ENCODE measurements at places on chromosomes 2 and 18. TPM values are rescaled to one million over a fixed set of nuclear protein-coding genes. Genes with fewer than 3 reads are reported as not detected.
A peak's percentile ranks its signal among the peaks of the same experiment; 100 is the strongest.

Gene PLEKHH2
- total RNA-seq: 32.4 TPM

Gene FOXI3
- not detected for total RNA-seq

Gene FAM136A
- total RNA-seq: 38.4 TPM

Gene CAPN13
- total RNA-seq: 24.3 TPM

- peaks cover 3% of the 10 kb centered on the region for H3K4me1 ChIP-seq
- peaks cover 68% of the 10 kb centered on the region for H3K27me3 ChIP-seq
- no peak overlapping the region for H3K27ac ChIP-seq
- no peak overlapping the region for H3K4me3 ChIP-seq
- DNase-seq: no peak
- no peaks in the 10 kb centered on the region for H3K36me3 ChIP-seq
Measured at GRCh38 chr2:134713176-134713575, 5.6 kb downstream of the TMEM163 start.

GRCh38 chr2:119198240-119198840 lies 25.3 kb upstream of the STEAP3 start:
- H3K4me1 ChIP-seq: no peaks in the 10 kb centered on the region
- no peak overlapping the region for H3K4me3 ChIP-seq
- H3K27ac ChIP-seq: no peak overlapping the region
- H3K27me3 ChIP-seq: peaks cover 20% of the 10 kb centered on the region
- no peaks in the 10 kb centered on the region for H3K36me3 ChIP-seq
- no peak for DNase-seq

DNA sequence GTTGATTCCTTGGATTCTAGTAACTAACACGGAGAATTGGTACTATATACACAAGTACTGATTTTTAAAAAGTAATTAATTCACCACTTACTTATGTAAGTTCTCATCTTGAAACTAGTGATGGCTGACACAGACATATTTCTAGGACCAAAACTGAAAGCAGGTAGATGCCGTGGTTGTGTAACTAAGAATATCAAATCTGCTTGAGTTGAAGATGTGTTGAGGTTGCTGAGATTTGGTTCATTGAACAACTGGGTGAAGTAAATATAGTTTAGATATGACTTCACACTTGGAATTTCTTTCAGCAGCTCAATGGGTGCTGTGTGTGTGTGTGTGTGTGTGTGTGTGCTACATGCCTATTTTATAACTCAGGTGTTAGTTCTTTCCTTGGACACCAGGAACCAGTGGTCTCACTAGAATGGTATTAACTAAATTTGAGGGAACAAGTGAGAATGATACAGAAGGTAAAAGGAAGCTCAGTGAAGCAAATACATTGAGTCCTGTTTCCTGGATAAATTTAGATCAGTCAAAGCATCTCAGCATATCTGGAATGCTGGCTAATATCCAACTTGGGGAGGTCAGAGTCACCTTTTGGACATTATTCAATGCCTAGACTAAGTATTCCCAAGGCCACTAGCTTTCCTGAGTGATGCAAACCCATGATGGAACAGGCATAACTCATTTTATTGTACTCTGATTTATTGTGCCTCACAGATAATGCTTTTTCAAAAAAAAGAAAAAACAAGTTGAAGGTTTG lies 110.7 kb upstream of the ZEB2 start:
- no peaks in the 10 kb centered on the region for H3K27me3 ChIP-seq
- H3K4me1 ChIP-seq: no peaks in the 10 kb centered on the region
- no peak overlapping the region for H3K4me3 ChIP-seq
- no peaks in the 10 kb centered on the region for H3K36me3 ChIP-seq
- H3K27ac ChIP-seq: no peak overlapping the region
- no peak for DNase-seq

GRCh38 chr2:224843141-224843540 lies 127.0 kb upstream of the CCDC195 start:
- no peaks in the 10 kb centered on the region for H3K4me1 ChIP-seq
- no peak overlapping the region for H3K4me3 ChIP-seq
- no peak overlapping the region for H3K27ac ChIP-seq

- H3K27me3 ChIP-seq: no peaks in the 10 kb centered on the region
- no peaks in the 10 kb centered on the region for H3K36me3 ChIP-seq
- H3K4me1 ChIP-seq: no peaks in the 10 kb centered on the region
- H3K4me3 ChIP-seq: no peak overlapping the region
- DNase-seq: peak; percentile 64
Measured at GRCh38 chr2:174759381-174760065, 4.7 kb downstream of the CHRNA1 start.

DNA sequence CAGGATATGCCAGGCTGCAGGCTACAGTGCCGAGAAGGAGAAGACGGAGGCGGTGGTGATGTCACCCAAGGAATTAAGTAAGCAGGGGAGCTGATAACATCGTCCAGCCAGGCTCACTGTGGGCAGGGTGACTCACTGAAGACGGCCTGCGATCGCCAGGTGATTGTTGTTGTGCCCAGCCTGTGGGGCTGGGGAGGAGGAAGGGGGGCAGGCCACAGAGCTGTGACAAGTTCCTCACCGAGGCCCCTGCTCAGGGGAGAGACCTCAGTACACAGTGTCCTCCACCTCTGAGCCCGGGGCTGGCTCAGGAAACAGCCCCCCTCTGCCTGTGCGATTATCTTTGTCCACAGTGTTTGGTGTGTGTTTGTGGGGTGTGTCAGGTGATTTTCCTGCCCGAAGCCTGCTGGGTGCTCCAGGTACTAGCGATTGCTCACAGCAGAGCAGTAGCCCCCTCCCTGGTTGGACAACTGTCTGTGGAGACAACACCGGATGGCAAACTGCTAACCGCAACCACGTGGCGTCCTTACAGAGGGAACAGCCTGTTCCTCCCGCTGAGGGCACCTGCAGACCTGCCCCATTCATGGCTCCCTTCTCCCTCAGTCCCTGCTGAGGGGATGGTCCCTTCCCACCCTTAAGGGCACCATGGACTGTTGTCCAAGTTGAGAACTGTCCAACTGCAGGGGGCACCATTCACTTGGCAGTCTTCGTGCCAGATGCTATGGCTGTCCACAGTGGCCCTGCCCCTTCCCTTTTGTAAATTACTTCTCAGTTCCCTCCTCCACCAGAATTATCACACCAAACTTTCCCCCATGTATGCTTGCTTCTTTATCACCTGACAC lies 95.1 kb downstream of the ZFP36L2 start:
- peak overlapping the region; percentile 85 for H3K27ac ChIP-seq
- no peak overlapping the region for H3K4me3 ChIP-seq
- no peaks in the 10 kb centered on the region for H3K36me3 ChIP-seq
- DNase-seq: peak; percentile 93
- H3K4me1 ChIP-seq: peaks cover 51% of the 10 kb centered on the region

DNA sequence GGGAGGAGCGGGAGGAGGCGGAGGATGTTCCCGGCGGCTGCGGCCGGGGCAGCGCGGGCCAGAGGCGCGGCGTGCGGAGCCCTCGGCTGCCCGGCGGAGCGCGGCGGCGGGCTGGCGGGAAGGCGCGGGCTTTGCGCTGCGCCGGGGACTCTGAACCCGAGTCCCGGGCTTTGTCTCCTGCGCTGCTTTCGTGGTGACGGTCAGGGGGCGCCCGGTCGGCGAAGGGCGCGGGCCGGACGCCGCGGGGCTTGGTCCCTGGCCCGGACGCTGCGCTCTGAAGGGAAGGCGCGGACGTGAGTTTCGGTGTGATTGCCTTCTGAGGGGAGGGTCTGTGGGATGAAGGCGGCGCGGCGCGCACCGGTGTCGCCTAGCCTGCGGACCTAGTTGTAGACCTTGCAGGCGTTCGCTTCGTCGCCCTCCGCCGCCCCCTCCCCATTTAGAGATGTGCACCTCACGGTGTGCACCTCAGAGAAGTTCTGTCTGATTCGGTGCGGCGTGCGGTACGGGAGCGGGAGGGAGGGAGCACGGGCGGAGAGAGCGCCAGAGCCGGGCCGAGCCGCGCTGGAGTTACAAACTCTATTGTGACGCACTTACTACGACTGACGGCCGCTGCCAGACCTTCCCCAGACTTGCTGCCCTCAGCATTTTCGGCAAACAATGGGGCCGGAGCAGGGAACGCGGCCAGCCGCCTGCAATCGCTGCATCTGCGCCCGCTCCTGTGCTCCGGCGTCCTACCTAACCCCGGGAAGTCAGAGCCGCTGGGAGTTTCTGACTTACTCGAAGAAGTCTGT lies 2.1 kb downstream of the BCL2L11 start:
- H3K4me3 ChIP-seq: peak overlapping the region; percentile 73
- H3K27me3 ChIP-seq: peaks cover 25% of the 10 kb centered on the region
- peak overlapping the region; percentile 83 for H3K27ac ChIP-seq
- DNase-seq: peak; percentile 74

GRCh38 chr2:126558029-126558428 lies 97.9 kb upstream of the GYPC start:
- no peak overlapping the region for H3K27ac ChIP-seq
- no peak for DNase-seq
- no peaks in the 10 kb centered on the region for H3K36me3 ChIP-seq
- H3K27me3 ChIP-seq: no peaks in the 10 kb centered on the region

DNA sequence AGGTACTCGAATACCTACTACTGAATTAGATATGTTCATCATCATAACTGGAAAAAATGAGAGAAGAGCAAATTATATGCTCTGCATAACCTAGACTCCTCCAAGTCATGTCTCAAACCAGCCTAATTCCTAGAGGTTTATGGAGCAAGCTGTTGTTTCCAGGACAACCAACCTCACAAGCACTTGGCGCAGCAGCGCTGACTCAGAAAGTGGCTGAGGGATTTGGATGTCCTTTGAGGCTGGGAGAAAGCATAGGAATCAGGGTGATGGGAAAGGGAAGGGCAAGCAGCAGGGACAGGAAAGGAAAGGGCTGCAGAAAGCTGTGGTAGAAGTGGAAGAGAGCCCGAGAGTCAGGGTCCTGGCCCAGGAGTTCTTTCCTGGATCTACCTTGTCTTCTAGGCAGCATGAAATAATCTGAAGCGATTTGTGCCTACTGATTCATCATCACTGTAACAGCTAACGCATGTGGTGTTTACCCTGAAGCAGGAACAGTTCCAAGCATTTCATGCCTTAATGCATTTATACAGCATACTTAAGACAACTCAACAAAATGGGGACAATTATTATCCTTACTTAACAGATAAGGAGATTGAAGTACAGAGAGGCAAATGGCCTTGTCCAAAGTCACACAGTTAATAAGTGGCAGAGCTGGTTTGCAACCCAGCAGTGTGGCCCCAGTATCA lies 3.7 kb downstream of the PLEK start:
- H3K4me1 ChIP-seq: no peaks in the 10 kb centered on the region
- DNase-seq: no peak
- no peaks in the 10 kb centered on the region for H3K36me3 ChIP-seq
- no peaks in the 10 kb centered on the region for H3K27me3 ChIP-seq
- peak overlapping the region; percentile 45 for H3K27ac ChIP-seq
- no peak overlapping the region for H3K4me3 ChIP-seq

- H3K4me3 ChIP-seq: no peak overlapping the region
- H3K27ac ChIP-seq: no peak overlapping the region
- no peak for DNase-seq
Measured at GRCh38 chr2:114192362-114192761, 250.1 kb upstream of the DPP10 start.

DNA sequence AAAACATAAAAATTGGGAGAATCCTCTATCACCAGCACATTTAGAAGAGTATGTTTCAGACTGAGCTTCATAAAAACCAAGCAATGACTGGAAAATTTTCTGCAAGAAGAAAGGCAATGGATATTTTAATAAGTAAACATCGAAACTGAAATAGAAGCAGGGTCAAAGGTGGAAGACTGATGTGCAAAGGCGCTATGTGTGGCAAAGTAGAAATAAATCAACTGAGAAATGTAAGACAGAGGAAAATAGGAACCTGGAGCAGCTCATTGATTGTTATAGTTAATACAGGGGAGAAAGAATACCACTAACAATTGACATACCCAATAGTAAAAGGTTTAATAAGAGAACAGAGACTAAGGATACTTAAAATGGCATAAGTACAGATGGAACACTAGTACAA lies 818.4 kb downstream of the SOCS6 start:
- H3K27me3 ChIP-seq: no peaks in the 10 kb centered on the region
- no peak overlapping the region for H3K27ac ChIP-seq
- no peak for DNase-seq
- no peak overlapping the region for H3K4me3 ChIP-seq
- no peaks in the 10 kb centered on the region for H3K4me1 ChIP-seq

DNA sequence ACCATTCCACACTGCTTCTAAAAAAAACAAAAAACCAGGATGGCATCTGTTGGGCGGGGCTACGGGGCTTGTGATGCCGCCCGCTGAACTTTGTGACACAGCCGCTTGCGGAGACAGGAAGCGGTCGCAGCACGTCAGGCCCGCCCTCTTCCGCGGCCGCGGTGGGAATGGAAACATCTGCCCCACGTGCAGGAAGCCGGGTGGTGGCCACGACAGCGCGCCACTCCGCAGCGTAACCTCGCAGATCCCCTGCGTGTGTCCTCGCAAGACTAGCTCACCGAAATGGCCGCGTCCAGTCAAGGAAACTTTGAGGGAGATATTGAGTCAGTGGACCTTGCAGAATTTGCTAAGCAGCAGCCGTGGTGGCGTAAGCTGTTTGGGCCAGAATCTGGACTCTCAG lies 168.5 kb downstream of the SUCLG1 start:
- DNase-seq: no peak
- H3K36me3 ChIP-seq: no peaks in the 10 kb centered on the region
- no peaks in the 10 kb centered on the region for H3K27me3 ChIP-seq
- no peaks in the 10 kb centered on the region for H3K4me1 ChIP-seq
- no peak overlapping the region for H3K4me3 ChIP-seq
- no peak overlapping the region for H3K27ac ChIP-seq

DNA sequence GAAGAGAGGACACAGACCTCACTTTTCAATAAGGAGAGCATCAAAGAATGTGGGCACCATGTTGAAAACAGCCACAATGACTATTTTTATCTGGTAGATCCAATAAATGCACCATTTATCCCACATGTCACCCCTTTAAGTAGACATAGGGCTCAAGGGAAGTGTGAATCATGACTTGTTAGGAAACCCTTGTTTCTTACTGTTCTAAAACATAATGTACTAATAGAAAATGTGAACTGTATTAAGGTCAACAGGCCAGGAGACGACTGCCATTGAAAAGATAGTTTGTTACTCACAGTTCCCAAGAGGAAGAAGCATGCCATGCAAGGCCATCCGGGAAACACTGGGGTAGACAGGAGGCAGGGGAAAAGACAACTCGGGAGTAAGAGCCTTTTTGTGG lies 137.7 kb downstream of the EN1 start:
- DNase-seq: no peak
- H3K27me3 ChIP-seq: no peaks in the 10 kb centered on the region
- no peaks in the 10 kb centered on the region for H3K4me1 ChIP-seq
- no peak overlapping the region for H3K27ac ChIP-seq

DNA sequence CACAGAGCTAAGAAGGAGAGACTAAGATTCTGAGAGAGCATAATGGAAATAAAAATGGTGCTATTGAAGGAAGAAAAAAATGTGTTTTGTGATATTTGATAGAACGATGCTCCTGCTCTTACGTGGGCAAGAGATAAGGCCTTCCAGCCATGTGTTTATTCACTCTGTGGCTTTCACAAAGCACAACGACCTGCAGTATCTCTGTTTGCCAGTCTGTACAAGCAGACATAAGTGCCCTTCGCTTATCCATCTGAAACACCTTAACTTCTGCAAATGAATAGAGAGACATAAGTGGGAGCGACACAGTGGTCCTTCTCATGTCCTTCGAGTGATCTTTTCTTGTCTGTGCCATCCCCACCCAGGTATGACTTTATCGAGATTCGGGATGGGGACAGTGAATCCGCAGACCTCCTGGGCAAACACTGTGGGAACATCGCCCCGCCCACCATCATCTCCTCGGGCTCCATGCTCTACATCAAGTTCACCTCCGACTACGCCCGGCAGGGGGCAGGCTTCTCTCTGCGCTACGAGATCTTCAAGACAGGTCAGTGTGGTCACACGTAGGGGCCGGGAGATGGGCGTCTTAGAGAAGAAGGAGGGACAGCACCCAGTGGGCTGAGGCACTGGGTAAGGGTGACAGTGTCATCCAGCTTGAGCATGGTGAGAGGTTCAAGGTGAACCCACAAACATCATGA lies 33.7 kb downstream of the NRP2 start:
- H3K27ac ChIP-seq: peak overlapping the region; percentile 79
- no peaks in the 10 kb centered on the region for H3K36me3 ChIP-seq
- H3K4me1 ChIP-seq: peaks cover 44% of the 10 kb centered on the region
- no peaks in the 10 kb centered on the region for H3K27me3 ChIP-seq
- peak; percentile 33 for DNase-seq
